ENCODE measurements at places on chromosomes 6 and 20.

- DNase-seq = no peak
Observed at GRCh38 chr20:22346716-22347115, 237.7 kb downstream of the FOXA2 start.

- no peak for DNase-seq
Observed at GRCh38 chr6:34556031-34556471, at the start of gene SPDEF. Gene SPDEF, minus strand, starts transcription at chr6:34556329. Its CDS starts 11,874 bp downstream, at chr6:34544455.

DNA sequence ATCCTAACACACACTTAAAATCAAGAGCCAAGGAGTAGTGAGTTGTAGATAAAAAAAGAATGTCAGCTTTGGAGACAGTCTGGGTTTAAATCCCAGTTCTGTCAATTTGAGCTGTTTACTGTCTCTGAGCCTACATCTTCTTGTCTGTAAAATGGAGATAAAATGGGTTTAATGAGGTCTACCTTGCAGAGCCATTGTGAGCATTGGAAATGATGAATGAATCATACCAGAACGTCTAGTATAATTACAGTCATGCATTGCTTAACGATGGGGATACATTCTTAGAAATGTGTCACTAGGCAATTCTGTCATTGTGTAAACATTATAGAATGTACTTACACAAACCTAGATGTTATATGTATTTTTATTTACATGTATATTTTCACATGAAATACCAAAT, 17.6 kb upstream of the SGK2 start:
- no peak for DNase-seq

GRCh38 chr6:157908369-157909281, 73.0 kb upstream of the SYNJ2 start:
- no peak for DNase-seq

Data from stimulated activated CD8-positive, alpha-beta memory T cell treated with anti-CD3 and anti-CD28 coated beads, Interleukin-15, amount 100 ng/mL, for 24 hours (primary cell).